ENCODE measurements at places on chromosomes 4 and X. TPM values are rescaled to one million over a fixed set of nuclear protein-coding genes. Genes with fewer than 3 reads are reported as not detected.

DNA sequence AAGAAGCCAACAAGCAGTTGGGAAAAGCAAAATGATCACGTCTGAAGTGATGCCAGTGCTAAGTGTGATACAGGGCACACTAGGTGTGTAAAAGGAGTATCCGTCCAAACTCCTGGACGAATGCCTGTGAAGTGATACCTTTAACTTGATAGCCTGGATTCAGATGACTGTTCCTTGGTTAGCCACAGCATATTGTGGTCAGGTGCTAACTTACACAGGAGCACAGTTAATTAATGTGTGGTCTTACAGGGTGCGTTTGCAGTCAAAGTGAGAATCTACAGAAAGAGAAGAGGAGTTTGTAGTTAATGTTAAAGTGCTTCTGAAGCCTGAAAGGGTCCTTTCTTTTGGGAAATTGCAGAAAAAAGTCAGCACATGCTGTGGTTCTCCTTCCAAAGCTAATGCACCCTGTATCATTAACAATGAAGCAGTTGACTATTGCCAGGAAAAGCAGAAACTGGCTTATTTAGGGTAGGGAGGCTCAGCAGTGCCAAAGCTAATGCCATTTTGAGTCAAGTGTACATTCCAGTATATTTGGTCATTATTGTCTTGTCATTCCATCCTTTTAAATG is 61.1 kb downstream of the DCLK2 start:
- DNase-seq, result no peak

DNA sequence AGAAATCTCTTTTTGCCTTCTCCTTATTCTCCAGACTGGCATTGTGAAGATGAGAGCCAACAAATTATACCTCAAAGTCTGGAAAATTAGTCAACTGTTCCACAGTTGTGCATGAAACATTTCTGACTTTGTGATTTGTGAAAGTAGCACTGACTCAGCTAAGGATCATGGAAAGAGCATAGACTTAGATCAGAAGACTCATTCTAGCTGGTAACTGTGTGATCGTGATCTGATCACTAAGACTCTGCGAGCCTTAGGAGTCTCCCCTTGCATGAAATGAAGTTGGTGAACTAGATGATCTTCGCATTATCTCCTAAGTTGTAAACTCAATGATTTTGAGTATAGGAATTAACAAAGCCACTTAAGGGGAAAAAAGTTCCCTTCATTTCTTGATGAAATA is 668.1 kb downstream of the RPA4 start:
- DNase-seq, result no peak

DNA sequence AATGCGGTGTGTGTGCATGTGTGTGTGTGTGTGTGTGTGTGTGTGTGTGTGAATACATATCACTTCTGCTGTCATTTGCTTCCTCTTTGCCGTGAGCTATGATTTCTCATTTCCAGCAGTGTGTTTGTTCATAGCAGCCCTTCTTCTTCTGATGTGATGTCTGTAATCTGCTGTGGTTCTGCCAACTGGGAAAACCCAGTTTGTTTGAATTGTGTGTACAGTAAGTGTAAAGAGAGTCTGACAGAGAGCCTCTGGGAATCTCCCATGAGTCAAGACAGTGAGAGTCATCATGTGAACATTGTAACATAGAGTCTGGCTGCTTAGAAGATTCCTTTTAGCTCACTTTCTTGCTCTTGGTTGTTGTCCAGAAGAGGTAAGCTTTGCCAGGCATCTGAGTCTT is 8.4 kb upstream of the NWD2 start:
- peak; percentile 46 for DNase-seq

DNA sequence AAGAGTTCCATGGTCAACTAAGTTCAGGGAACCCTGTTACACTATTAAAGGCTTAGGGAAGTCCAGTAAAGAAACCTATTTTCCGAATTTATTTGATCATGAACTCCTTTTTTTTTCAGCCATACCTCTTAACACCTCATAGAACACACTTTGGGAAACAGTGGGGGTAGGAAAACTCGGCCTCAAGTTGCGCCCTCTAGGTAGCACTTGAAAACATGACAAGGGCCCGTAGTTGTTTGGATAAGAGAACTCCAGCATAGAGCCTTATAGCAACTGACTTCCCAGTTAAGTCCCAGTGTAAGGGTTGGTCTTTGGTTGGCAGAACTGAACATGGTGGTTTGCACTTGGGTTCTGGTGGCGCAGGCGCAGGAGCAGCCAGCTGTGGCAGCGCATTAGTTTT is 14.4 kb downstream of the OGT start:
- DNase-seq, result no peak

DNA sequence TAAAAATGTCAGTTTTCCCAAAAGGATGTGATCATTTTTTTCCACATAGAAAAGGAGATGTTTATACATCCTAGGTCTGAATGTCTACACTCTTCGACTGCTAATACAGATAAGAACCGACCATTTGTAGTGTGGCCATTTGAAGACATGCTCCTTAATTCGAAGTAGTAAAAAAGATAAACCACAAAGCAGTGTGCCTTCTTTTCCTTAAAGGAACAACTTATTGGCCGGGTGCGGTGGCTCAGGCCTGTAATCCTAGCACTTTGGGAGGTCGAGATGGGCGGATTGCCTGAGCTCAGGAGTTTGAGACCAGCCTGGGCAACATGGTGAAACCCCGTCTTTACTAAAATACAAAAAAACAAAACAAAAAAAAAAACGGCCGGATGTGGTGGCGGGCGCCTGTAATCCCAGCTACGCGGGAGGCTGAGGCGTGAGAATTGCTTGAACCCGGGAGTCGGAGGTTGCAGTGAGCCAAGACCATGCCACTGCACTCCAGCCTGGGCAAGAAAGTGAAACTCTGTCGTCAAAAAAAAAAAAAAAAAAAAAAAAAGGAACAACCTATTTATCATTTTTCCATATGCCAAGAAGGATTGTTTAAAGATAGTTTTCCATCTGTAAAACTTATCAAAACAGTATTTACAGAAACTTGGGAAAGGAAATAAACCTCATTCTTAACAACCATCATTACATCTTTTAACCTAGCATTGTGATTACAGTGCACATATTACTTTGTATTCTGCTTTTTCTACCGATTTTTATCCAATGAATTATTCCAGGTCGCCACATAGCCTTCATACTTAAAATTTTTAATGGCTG is 2.6 kb downstream of the INTS6L start:
- no peak for DNase-seq

DNA sequence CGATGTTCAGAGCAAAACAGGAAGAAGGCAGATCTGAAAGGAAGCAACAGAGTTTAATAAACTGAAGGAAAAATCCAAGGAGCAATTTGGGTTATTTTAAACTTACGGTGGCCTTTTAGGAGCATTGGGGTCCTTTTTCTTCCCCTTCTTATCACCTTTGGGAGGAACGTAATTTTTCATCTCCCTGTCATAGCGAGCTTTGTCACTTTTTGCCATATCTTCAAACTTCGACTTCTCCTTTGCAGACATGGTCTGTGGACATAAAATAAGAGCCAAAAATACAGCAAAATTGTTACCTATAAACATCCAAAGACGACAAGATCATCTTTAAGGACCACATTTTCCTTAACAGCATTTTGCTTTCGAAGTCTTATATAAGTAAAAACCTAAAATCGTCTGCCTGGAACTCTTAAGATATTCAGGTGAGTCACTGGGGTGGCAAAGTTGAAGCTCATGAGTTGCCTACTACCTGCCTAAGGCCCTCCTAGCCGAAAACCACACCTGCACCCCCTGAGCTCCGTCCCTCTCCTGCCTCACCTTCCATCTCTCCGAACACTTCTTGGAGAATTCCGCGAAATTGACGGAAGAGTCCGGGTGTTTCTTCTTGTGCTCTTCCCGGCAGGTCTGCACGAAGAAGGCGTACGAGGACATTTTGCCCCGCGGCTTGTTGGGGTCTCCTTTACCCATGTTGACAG is 1.0 kb downstream of the HMGB2 start:
- DNase-seq, result peak; percentile 70

The COQ2 gene
- 9.5 TPM for total RNA-seq

- DNase-seq, result no peak
These were observed 18.0 kb downstream of the PNMA6F start for GRCh38 chrX:153303276-153304262.

DNA sequence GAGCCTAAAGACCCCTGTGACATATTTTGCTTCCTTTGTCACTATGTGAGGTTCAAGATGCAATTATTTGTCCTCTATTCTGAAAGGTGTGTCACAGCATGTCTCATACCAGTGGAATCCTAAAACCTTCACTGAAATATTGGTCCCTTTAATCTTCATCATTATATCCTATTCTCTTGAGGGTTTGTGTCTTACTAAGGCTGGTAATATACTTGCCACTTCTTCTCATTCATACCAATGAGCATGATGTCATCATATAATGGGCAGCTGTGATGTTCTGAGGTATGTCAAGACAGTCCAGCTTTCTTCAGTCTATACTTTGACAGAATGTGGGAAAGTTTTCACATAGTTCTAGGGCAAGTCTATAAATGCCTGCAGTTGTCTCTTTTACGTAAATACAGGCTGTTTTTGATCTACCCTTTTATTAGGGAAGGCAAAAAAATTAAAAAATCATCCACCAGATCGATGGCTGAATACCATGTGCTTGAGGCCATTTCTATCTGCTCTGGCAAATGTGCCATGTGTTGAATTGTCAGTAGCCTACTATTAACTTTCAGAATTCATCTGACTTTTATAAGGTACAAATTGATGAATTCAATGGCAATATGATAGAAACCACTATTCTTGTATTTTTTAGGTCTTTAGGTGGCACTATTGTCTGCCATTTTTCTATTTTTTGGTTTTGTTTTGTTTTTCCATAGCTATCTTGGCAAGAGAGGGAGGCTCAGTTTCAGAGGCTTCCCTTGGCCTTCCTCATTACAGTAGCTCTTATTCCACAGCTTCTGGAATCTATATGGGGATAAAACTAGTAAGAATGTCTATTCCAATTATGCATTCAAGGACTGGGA is 209.0 kb downstream of the PPARGC1A start:
- DNase-seq, result no peak

The SAGE1 gene
- total RNA-seq, result not detected

DNA sequence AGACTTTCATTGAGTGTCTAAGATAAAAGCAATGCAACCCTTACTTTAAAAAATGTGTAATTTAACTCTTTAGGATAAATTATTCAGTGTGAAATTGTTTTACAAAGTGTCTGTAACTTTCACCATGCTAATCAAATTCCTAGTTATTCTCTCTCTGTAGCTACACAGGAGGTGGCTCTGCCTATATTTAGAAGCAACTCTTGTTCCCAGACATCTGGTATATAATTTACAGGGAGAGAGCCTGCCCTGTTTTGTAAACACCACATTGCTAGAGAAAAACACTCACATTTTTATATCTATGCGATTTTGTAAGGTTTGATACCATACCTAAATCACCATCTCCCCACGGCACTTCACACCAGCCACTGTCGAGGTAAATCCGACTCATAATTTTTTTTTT is 35.5 kb upstream of the SPATA4 start:
- DNase-seq, result no peak

GRCh38 chr4:181745933-181746625 is 497.1 kb upstream of the TENM3 start:
- DNase-seq, result no peak

DNA sequence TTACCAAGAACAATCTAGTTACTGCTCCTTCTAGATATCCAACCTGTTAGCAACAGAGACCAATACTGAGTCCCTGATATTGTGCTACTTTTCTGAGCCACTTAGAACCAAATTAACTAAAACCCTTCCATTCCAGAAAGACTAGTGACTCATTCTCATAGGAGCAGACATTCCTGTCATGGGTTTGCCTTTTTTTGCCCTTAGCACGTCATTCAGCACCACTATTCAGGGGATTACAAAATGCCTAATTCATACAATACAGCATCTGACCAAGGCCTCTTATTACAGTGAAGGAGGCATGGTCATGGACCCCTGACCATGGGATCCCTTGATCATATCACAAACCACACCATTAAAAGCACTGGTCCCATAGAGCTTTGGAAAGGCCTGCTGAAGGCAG is 123.8 kb upstream of the CXCL13 start:
- peak; percentile 88 for DNase-seq

- no peak for DNase-seq
These were observed 19.1 kb upstream of the XK start for GRCh38 chrX:37666516-37666915.

DNA sequence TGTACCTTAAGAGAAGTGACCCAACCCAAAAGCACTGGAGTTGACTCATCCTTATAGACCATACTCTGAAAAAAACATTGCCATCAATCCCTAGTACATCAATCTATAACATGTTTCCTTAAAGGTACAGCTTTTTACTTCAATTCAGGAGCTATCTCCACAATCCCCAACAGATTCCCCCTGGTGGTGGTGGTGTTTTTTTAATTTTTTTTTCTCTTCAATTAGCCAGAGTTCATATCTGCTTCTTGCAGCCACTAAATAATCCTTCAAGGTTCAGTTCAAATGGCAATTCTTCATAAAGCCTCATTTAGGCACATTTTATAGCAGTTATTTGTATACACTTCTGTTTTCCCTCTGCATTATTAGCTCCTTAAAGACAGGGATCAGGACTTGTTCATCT is 60.7 kb upstream of the KDR start:
- no peak for DNase-seq

- DNase-seq, result no peak
These were observed 22.7 kb downstream of the JADE1 start for GRCh38 chr4:128832243-128832625.

- peak; percentile 22 for DNase-seq
These were observed 71.8 kb upstream of the PTPN13 start for GRCh38 chr4:86522349-86522748.

DNA sequence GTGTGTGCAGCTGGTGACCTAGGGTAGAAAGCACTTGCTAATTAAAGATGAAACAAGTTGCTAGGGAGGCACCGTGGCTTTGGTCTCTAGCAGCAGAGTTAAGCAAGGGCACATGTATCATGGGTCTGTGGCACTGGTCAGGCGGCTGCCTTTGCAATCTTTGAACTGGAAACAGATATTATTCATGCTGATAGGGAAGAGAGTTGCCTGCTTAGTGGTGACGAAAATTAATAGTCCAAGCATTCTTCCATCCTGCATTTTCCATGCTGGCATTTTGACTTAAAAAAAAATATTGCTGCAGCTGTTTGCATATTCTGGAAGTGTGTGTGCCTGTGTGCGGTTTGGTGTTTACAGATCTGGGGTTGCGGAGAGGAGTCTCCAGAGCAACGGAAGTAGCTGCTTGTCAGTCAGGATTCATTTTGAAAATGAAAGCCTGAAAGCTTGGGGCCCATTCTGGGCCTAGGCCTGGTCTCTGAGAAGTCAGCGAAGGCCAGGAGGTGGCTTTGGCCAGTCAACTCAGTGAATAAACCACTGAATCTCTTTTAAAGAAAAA is 2.3 kb upstream of the SOWAHD start:
- DNase-seq, result no peak

- no peak for DNase-seq
These were observed 100.1 kb downstream of the PPARGC1A start for GRCh38 chr4:23789762-23790161.

GRCh38 chr4:98446499-98447375 is 185.6 kb downstream of the RAP1GDS1 start:
- DNase-seq, result peak; percentile 96

GRCh38 chrX:153885968-153886903 is at the start of gene L1CAM:
Gene L1CAM (minus strand): TSS chrX:153886173. CDS start chrX:153875836, 10,337 bp downstream.
- DNase-seq, result no peak

The TREX2 gene
- 5.5 TPM for total RNA-seq

The CSN1S1 gene
- not detected for total RNA-seq

Data from bronchial epithelial cell (primary cell).